ENCODE measurements at places on chromosomes 2 and 18.

DNA sequence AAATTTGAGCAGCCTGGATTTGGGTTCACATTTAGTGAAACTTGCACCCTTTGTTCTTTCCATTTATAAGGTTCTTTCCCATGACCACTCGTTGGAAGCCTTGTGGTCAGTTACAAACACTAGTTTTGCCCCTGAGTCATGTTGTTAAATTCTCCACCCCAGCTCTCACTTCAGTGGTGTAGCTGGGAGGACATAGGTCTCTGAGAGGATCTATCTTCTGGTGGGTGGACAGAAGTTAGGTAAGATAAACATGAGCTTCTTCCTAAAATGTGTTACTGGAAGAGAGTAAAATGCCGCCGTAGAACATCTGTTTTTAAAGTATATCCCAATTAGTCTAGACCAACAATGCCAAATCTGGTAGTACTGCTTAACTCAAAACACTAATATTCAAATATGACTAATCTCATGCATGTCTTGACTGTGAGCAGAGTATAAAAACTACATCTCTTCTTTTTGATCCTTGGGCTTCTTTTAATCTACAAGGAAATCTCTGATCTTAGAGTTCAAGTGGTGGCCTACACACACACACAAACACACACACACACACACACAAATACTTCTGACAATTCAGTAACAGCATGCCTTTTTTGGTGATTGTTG, 162.6 kb upstream of the FN1 start:
- no peak for DNase-seq

- no peak for DNase-seq
Measured at GRCh38 chr2:10165861-10166675, 43.5 kb downstream of the RRM2 start.

GRCh38 chr2:145910416-145910815, 1390.5 kb upstream of the ZEB2 start:
- no peak for DNase-seq

DNA sequence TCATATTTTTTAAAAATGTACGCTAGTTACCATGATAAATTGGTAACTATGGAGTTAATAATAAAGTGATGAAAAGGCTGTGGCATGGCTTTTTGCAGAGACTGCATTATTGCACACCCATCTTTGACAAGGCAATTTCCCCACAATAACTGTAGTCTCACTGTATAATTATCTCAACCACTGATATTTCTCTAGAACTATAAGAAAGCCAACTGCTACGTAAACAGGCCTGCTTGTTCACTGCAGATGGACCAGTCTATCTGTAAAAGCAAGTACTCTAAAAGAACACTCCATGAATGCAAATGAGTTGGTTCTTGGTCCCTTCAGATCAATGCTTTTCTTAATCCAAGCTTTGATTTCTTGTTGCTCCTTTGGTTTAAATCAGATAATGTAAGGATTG, 218.7 kb downstream of the RBM43 start:
- no peak for DNase-seq

GRCh38 chr2:2726163-2726562, 395.1 kb upstream of the MYT1L start:
- DNase-seq: no peak

- peak; percentile 59 for DNase-seq
Measured at GRCh38 chr2:144430722-144431391, 89.1 kb downstream of the ZEB2 start.

DNA sequence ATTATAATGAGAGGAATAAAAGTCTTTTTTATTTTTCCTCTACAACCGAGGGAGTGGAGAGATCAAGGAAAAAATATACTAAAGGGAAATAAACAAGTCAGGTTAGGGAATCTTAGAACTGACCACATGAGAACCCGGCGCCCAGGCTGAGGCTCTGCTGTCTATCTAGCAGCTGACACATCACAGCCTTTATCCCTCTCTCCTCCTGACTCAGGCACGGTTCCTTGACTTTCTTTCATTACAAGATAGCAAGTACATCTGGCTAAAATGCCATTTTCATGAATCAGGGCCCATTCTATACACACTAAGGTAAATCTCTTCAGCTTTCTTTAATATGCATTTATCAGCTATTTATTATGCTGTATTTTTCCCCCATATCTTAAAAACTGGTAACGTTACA, 296.0 kb downstream of the TMX3 start:
- DNase-seq: peak; percentile 5

GRCh38 chr2:3458396-3459184, 60.7 kb downstream of the ADI1 start:
- no peak for DNase-seq

DNA sequence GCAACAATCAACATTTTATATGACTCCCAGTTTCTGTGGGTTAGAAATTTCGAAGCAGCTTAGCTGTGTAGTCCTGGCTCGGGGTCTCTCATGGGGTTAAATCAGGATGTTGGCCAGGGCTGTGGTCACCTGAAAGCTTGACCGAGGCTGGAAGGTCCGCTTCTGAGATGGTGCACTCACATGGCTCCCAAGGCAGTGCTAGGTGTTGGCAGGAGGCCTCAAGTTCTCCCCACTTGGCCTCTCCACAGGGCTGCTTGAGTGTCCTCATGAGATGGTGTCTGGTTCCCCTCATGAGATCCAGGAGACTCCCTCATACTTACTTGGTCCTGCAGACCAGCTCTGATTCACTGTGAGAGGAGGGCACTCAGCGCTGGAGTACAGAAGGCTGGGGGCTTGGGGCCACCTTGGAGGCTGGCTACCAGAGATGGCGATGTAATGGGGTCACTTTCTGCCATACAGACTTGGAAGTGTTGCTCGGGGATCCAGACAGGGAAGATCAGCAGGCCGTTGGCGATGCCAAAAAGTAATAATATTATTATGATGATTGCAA, 98.8 kb downstream of the INHBB start:
- DNase-seq: no peak

- peak; percentile 22 for DNase-seq
Measured at GRCh38 chr18:23885750-23886149, 128.8 kb upstream of the TTC39C start.

GRCh38 chr18:46019936-46020335, 52.1 kb downstream of the PSTPIP2 start:
- peak; percentile 22 for DNase-seq

DNA sequence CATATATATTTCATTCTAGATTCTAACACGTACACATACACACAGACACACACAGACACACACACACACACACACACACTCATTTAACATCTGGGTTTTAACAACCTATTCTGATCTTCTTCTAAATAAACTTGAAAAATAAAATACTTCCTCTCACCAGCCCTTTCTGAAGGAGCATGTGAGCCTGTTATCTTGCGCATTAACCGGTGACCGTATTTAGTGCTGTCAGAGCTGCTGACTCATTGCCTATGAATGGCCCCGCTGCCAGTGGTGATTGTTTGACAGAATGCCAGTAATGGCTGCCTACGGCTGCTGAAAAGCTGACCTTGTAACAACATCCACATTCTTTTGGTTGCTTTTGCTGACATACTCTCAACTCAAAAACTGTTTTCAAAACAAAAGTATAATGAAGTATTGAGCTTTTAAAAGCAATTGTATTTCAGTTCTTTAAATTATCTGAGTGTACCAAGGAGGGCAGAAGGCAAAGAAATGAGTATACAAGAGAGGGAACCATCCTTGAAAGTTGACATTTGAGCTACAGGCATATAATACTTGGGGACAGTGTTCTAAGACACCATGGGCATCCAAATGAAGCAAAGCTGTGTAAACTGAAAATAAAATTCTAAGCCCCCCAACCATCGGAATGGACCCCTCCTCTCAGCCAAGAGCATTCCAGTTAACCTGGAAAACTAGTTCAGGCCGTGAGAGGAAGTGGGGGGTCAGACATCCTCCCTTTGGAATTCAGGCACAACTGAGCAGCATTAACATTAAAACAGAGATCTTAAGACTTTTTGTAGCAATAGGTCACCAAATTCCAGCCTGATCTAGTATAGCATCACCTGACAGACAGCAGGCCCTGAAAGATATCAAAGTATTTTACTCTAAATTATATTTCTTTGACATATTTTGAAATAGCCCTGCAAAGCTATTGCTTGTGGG, 50.2 kb upstream of the DTNA start:
- DNase-seq: peak; percentile 82

DNA sequence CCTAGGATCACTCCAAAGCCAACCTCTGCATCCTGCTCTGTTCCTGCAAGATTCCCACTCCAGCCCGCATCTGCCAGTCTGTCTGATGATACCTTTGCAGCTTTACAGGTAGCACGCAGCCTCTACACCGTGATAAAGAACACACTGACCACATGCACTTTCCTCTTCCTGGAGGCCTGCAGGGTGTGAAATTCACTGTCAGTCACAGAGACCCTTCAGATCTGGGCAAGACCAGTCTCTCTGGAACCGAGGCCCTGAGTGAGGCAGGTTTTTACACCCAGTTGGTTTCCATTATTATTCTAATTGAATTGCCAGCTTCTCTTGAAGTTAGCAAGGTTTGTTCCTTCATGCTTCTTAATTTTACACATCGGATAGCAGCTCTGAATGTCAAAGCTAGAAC, 30.5 kb upstream of the TWIST2 start:
- no peak for DNase-seq

DNA sequence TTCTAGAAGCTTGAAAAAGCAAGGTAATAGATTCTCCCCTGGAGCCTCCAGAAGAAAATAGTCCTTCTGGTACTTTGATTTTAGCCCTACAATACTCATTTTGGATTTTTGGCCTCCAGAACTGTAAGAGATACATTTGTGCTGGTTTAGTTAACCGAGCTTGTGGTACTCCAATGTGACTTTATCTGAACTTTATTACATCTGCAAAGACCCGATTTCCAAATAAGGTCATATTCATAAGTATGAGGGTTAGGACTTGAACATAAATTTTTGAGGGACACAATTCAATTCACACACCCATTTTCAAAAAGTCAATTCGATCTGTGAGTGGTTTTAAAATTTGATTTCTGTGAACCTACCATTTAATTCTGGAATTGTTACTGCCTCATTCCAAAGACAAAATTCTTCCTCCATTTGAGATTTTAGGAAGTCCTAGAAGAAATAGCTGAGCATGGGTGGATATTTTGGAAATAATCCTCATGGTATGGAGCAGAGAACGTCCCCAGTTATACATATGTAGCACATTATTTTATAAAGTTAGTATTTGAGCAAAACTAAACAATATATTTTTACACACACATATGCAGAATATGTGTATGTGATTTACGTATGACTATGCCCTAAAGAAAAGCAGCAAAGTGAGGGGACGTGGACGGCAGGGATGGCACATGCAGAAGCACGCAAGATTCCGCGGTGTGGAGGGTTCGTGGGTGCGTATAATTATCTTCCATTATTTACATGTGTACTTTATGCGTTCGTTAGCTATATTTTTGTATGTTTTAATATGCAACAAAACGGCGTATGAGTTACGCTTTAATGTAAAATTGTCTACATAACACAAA, 905 bp upstream of the NUP35 start:
- no peak for DNase-seq

DNA sequence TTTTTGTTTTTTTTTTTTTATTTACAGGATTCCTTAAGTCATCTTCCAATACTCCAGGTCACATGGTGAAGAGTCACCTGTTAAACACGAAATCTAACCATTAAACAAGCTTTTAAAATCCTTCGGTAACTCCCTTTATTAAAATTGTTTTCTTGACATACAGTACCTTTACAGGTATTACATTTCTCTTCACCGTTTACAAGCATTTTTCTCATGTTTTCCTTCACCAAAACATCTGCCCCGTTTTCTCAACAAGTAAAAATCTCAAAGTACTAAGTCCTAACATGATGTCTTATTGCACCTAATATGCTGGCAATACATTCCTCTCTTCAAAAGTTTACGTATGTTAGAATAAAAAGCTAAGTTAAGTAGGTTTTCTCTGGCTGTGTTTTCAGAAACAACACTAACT, 1.1 kb downstream of the PUM2 start:
- no peak for DNase-seq

DNA sequence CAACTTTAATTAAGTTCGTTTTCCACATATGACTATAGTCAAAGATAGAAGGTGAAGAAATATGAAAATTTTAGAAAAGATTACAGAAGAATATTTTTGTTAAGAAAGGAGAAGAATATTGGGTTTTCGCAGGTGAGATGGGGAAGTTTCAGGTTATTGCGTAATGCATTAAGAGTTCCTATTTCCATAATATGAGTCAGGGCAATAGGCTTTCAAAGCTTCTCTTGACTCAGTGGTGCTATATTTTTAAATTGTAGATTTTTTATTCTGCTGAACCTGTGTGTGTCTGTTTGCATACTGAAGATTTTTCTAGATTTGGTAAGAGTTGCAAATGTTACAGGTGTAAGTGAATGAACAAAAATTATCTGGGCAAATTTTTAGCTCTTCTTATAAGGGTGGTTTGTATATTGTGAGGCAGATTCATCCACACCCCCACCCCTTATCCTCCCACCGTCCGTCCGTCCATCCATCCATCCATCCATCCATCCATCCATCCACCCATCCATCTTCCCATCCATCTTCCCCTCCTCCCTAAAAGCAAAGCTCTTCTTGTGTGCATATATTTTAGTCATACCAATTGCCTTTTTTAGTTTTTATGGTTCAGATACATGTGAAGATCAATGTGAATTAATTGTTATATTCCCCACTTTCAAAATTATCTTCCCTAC, 69.6 kb downstream of the MYO1B start:
- no peak for DNase-seq

DNA sequence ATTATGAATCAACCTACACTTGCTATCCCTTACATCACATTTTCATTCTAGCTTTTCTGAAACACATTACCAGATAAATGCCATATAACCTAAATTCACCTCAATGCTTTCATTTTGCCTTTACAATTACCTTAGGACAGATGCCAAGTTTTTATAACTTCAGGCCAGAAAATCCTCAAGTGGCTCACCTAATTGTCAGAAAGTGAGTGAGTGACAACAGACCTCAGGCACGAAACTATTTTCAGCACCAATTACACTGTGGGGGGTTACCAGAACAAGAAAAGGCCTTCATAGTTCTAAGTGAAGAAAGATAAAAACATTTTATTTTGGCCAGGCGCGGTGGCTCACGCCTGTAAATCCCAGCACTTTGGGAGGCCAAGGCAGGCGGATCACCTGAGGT, 52.3 kb upstream of the ST8SIA5 start:
- DNase-seq: no peak

DNA sequence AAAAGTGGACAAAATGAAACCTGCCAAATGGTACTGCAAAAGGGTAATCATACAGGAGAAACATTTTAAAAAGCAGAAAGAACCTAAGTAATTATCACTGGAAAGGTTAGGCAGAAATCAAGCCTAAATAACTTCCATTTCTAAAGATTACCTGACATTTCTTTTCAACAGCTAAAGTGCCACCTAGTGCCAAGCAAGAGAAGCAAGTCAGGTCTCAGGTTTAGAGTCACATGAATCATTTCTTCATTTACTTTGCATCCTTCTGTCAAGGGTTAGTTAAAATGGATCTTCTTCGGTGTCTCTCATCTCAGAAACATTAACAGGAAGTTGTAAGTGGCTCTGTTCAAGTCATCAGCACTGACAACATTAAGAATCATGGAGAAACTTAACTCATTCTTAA, 90.3 kb downstream of the AKAIN1 start:
- no peak for DNase-seq

- DNase-seq: no peak
Measured at GRCh38 chr2:85698880-85699254, 4.7 kb downstream of the GNLY start.

GRCh38 chr2:58449286-58450010, 208.3 kb upstream of the FANCL start:
- DNase-seq: no peak

Data from cardiac muscle cell (in vitro differentiated cells and primary cell).